ENCODE measurements at places on chromosomes 11 and 22. TPM values are rescaled to one million over a fixed set of nuclear protein-coding genes. Genes with fewer than 3 reads are reported as not detected.

DNA sequence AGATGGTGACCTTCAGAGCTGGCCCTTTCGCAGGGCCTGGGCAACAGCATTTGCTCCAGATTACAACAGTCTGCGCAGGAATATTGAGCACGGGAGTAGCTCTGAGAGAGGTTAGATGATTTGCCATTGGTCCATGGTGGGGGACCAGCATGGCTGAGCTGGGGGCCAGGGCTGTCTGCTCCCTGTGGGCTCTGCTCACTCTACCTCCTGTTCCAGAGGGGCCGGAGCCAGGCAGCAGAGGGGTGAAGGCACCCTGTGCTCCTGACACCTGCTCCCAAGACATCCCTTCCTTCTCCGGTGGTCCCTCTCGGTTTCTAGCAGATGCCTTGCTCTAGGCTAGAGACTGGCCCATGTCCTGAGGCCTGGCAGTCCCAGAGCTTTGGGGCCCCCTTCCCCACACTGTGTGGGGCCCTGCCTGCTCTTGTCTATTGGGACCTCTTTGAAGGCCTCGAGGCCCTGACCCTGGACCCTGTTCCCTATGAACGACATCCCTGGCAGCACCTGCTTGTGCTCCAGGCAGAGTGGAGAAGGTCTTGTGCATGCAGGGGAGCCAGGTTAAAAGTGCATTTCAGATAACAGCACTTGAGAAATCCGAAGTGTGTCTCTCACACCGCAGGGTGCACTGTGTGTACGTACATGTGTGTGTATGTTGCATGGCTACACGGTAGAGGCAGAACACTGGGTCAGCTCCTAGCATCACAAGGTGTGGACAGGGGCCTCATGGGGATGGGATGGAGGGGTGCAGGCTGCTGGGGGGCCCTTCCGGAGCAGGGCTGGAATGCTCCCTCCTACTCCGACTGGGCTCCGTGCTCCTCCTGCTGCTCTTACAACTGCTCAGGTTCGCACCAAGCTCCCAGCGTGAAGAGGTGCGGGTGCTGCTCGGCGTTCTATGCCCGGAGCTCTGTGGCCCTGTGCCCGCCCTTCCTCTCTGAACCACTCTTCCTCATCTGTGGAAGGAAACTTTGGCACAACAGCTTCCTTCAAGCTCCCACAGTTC lies 123.3 kb upstream of the B3GAT1 start:
- no peak for DNase-seq

- no peak for DNase-seq
Measured at GRCh38 chr22:48738204-48738980, 1089.3 kb downstream of the BRD1 start.

DNA sequence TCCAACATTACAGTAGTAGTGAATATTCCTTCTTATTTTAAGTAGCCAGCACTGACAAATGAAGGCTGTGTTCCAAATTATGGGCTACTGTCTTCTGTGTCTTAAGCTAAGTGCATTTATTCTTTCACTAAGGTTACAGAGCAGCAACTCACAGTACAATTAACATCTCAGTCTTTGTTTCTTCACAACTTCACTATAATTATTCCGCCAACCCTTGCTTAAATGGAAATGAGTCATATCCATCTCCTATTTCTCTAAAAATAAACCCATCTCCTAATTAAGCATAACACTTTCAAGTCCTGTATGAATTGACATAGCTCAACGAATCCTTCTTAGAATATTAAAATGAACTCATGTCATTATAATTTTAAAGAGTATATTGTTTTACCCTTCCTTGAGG lies 6.7 kb downstream of the ETS1 start:
- no peak for DNase-seq

GRCh38 chr22:44577391-44578109 lies 79.5 kb upstream of the RTL6 start:
- DNase-seq, result no peak

- peak; percentile 44 for DNase-seq
Measured at GRCh38 chr11:73566977-73567755, 30.7 kb downstream of the FAM168A start.

BTG4 gene
- not detected for total RNA-seq

CSF2RB gene
- total RNA-seq, result 0.98 TPM

CDC42BPG gene
- 0.08 TPM for total RNA-seq

DNA sequence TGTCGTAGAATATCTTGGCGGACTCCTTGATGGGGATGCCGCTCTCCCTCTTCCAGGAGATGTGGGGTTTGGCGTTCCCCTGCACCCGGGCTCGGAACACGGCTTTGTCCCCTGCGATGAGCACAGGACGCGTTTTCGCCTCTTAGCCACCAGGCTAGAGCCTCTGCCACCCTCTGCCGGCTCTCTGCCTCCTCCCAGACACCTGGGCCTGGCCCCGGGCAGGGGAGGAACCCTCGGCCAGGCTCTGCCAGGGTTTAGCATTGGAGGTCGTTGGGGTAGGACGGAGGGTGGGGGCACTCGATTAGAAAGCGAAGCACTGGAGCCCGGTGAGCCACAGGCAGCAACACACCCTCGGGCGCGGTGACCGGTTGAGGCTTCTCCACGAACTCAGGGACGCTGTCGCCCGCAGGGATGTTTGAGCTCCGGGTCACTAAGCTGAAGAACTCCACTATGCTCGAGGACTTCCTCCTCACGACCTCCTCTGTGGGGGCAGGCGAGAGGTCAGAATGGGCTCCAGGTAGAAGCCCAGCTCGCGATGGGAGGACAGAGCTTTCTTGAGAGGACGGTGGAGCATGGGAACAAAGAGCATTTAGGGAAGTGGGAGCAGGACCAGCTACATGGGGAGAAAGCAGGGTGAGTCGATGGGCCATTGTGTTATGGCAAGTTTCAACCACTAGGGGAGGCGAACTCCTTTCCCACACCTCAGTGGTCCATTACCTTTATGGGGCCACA lies 4.3 kb downstream of the IGSF22 start:
- DNase-seq, result peak; percentile 37

GRCh38 chr11:96704847-96705246 lies 315.0 kb downstream of the JRKL start:
- peak; percentile 14 for DNase-seq

GRCh38 chr11:104534278-104534677 lies 364.0 kb downstream of the CASP12 start:
- peak; percentile 51 for DNase-seq

DNA sequence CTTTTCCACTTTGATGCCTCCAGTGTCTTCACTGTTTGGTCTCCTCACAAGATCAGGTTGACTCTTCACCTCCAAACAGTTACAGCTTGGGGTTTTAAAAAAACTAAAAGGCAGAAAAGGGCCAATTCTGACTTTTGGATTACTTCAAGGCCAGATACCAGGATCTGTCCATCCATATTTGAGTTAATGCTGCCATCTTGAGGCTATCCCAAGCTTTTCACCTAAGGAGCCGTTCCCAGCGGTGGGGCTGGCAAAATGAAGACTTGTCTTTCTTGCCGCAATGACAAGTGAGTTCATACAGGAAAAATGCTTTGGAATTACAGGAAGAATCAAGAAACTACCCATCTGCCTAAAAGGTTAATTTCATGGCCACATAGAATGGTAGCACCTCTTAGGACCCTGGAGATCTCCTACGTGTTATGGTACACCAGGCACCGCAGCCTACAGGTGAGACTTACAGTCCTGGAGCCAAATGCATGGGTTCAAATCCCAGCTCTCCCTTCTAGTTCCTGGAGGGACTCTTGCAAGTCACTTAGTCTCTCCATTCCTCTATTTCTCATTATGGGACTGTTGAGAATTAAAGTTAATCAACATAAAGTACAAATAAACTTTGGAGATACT lies 6.0 kb upstream of the OR5B21 start:
- DNase-seq, result peak; percentile 80

BET1L gene
- 16.2 TPM for total RNA-seq

- DNase-seq, result no peak
Measured at GRCh38 chr11:132093536-132094259, 723.3 kb downstream of the NTM start.

CASP1 gene
- total RNA-seq, result 21.0 TPM

DNA sequence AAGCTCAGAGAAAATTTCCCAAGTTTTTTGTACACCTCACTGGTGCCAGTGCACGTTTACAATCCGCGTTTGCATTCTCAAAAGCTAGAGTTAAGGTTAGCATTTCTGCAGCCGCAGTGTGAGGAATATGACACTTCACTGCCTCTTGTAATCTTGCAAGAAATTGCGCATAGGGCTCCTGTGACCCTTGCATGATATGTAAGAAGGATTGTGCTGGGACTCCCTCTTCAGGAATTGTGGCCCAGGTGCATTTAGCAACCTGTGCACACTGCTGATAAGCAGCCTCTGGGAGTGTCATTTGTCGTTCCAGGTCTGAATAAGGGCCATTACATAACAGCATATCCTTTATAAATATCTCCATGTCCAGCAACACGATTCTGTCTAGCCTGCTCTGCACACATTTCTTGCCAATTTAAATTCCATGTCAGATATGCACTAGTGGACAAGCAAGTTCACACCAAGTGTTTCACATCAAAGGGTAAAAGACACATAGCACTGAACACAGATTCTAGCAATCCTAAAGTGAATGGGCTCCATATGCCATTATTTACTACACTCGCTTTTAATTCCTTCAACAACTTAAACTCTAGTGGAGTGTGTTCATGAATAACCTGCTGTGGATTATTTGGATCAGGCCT lies 69.2 kb upstream of the INCENP start:
- DNase-seq, result peak; percentile 81

GRCh38 chr11:95711162-95711944 lies 78.2 kb downstream of the FAM76B start:
- DNase-seq, result peak; percentile 76

DNA sequence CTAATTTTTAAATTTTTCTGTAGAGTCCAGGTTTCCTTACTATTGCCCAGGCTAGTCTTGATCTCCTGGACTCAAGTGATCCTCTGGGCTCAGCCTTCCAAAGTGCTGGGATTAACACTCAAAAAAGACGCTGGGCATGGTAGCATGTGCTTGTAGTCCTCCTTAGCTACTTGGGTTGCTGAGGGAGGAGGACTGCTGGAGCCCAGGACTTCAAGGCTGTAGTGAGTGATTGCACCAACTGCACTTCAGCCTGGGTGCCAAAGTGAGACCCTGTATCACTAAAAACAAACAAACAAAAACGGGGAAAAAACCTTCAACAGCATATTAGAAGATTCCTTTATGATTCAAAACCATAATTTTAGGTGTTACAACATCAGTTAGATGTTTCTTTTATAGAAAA lies 44.6 kb downstream of the RSF1 start:
- DNase-seq, result no peak

DNA sequence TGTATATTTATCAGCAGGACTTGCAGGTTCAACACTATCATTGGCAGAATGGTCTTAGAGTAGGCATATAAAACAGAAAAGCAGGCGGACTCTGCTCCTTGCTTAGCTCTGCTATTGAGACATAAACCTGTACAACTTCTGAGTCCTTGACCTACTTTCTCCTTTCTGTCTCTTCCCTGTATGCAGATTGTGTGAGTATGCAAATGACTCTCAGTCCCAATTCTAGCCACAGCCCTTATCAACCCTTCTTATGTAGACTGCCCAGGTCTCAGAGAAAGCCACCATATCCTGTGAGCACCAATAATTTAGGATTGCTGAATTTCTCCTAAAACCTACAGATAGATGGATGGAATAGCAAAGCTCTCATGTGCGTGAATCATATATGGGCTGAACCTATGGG lies 367.6 kb upstream of the DDI1 start:
- DNase-seq, result no peak

- peak; percentile 43 for DNase-seq
Measured at GRCh38 chr11:77346906-77347603, 45.6 kb upstream of the GDPD4 start.

GRCh38 chr11:70267405-70267950 lies 3.0 kb upstream of the PPFIA1 start:
- no peak for DNase-seq

DNA sequence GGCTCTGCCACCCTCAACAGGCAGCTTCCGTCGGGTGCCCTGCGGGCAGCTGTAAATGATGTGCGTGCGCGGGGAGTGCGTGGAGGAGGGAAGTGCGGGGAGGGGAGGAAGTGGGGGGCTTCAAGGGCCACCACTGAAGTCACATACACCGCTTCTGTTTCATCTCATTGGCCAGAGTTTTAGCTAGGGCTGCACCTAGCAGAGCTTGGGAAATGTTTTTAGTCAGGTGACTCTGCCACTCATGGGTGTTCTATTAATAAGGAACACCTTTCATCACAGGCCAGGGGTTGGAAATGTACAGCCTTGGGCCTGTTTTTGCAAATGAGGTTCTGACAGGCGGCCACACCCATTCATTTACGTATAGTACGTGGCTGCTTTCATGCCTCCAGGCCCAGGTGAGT lies 14.6 kb downstream of the FAM118A start:
- DNase-seq, result no peak

MTMR2 gene
- 31.9 TPM for total RNA-seq

DNA sequence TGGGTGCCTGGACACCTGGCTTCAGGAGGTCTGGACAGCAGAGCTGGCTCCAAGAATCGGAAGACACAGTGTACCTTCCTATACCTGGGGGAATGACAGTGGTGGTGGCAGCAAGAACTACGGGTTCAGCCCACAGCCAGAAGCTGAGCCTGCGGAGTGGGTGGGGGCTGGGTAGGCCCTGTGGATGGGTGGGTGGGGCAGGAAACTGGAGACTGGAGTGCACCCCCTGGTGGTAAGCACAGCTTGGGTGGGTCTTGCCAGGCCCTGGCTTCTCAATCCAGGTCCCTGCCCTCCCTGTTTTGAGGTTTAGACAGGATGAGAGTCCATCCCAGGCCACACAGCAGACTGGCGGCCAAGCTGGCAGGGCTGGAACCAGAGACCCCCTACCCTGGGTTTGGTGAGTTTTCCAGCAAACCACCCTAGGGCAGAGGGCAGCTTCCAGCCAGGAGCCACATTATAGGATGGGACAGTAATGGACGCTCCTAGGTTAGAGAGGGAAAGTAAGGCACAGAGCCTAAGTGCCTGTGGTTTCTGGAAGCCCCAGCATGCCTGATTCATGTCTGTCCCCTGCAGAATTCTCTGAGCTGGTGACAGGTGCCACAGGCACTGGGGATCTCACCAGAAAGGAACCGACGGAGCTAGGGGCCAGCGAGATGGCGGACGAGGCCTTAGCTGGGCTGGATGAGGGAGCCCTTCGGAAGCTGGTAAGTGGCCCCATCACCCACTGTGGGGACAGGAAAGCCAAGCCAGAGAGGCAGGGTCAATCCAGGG lies 1.7 kb downstream of the SMTN start:
- peak; percentile 75 for DNase-seq

DNA sequence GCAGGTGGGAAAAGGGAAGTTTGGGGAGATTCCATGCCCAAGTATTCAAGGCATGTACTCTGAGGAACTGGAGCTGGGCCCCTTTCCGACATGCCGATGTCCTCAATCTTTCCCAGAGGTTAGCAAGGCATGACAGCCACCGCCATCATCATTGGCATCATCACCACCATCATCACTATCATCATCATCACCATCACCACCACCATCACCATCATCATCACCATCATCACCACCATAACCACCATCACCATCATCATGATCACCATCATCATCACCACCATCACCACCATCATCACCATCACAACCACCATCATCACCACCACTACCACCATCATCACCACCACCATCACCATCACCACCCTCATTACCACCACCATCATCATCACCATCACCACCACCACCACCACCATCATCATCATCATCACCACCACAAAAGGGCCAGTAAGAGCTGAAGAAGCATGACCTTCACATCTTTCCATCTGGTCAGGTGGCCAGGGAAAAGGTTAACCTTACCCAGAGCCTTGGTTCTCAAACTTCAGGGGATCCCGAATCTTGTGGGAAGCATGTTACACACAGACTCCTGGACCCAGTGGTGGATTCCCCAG lies 25.8 kb downstream of the PHF21B start:
- no peak for DNase-seq
